ENCODE measurements at places on chromosomes 16 and 17.

DNA sequence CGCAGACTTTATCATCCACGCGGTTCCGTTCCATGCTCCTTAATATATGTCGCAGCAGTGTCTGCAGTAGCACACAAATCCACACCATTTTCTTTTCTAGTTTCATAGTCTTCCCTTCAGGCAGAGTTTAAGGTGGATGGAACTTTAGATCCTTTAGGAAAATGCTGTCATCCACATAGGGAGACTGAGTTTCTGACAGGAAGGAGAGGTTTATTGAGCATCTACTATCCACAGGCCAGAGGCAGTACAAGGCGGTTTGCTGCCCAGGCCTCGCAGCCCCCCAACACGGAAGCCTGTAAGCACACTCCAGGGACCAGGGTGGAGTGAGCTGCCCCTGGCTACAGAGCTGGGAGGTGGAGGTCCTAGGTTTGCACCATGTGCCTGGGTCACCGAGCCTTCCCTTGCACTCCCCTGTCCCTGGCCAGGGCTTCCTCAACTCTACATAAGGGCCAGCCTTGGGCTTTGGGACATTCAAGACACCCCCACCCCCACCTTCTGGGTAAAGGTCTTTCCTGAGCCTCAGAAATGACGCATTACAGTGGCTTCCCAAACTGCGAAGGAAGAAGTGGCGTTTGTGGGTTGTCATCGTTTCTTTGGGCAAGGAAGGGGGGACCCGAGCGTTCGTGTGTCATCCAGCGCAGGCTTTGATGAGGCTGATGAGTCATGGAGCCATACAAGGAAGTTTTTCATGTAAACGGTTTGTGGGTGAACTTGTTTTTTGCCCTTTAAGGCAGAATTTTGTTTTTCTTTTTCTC lies 146.5 kb upstream of the PLCG2 start:
- peak; percentile 52 for DNase-seq

- DNase-seq: no peak
Measured at GRCh38 chr16:28986046-28986445, 1.2 kb downstream of the LAT start.

GRCh38 chr17:30117675-30118081 lies 1.1 kb downstream of the NSRP1 start:
- no peak for DNase-seq

- DNase-seq: no peak
Measured at GRCh38 chr16:68529608-68529930, 9.5 kb upstream of the ZFP90 start.

DNA sequence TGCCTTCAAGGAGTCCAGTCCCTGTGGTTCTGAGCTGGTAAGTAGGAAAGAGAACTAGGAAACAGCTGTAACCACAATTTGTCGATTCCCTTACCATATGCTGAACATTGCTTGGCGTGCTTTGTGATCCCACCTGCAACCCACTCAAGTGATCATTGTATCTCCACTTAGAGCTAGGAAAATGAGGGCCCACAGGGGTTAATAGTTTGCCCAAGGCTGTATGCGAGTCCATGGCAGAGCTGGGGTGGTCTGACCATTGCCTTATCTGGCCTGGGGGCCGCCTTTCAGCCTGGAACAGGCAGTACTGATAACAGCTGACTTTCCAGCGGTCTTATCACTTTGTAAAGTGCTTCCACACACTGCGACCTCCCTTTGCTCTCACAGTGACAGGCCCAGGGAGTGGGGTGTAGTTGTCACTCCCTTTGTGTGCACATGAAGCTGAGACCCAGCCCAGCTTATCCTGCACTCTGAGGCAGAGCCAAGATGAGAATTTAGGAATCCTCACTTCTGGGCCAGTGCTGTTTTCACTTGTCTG lies 9.8 kb downstream of the MYL4 start:
- DNase-seq: no peak

DNA sequence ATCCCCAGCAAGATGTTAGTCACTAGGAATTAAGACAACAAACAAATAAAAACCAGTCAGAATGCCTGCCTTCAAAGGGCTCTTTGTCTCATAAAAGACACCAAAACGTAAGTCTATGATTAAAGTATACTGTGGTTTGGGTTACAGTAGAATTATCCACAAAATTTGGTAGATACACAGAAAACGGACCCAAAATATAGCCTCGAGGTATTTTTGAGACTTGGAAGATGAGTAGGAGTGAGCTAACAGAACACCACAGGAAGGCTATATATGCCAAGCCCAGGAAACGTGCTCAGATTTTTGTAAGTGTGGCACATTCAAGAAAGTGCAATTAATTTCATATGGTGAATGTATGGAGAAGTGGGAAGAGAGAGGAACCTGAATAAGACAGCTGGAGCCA lies 831.4 kb downstream of the CDH11 start:
- no peak for DNase-seq

- DNase-seq: no peak
Measured at GRCh38 chr17:66748578-66748977, 86.3 kb upstream of the CACNG5 start.

DNA sequence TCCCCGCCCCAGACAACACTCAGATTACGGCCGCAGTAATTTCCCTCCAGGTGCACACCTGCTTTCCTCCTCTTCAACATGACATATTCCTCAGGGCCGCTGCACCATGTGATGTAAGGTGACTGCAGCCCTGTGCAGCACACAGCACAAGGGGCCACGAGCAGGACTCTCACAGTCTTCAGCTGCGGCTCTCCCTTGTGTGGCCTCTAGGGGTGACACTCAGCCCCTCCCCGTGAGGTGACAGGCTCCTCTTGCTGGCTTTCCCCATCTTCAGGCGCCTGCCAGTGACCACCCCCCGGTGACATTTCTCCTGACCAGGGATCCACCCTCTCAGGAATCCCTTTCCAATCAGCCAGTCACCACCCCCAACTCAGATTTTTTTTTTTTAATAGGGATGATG lies 31.3 kb upstream of the ABCC3 start:
- no peak for DNase-seq

DNA sequence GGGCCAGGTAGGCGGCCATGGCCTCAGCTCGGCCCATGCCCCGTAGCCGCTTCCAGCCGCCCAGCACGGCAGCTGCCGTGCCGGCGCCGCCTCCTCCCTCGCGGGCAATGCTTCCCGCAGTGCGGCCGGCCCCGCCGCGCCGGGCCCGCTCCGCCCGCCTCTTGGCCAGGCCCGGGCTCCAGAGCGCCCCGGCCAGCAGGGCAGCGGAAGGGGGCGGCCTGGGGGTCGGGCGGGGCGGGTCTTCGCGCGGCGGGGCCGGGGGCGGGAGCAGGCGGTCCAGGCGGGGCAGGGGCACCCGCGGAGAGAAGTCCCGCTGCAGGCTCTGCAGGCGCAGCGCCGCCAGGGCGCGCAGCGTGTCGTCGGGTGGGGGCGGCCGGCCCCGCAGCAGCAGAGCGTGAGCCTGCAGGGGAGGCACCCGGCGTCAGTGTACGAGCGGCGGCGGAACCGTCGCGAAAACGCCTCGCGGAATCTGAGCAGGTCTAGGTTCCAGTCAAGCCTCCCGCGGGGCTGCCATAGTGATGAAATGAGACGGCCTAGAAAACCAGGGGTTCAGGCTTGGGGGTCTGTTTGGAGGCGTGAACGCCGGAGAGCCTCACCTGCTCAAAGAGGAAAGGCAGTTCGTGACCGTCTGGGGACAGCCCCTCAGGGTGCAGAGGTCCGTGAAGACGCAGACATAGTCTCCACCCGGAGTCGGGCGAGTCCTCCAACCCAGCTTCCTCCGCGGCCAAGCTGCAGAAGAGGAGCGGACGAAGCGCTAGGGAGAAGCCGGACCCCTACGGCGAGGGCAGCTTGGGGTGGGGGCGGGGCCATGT lies 6.6 kb downstream of the PLEKHH3 start:
- no peak for DNase-seq

GRCh38 chr16:82585675-82586074 lies 41.1 kb upstream of the CDH13 start:
- no peak for DNase-seq

- no peak for DNase-seq
Measured at GRCh38 chr16:4408323-4408690, 8.1 kb downstream of the CORO7 start.

DNA sequence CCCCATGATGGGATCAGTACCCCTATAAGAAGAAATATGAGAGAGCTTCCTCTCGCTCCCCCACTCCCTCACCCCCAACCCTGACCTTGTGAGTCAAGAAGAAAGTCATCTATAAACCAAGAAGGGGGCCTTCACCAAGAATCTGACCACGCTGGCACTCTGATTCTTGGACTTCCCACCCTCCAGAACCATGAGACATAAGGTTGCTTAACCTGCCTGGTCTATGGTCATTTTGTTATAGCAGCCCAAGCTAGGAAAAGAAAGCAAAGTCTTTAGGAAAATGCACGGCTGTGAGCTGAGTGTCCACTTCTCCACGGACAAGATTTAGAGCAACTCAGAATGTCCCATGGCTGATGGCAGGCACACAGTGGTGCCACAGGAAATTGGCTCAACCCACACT lies 333.5 kb downstream of the SOX9 start:
- DNase-seq: no peak

DNA sequence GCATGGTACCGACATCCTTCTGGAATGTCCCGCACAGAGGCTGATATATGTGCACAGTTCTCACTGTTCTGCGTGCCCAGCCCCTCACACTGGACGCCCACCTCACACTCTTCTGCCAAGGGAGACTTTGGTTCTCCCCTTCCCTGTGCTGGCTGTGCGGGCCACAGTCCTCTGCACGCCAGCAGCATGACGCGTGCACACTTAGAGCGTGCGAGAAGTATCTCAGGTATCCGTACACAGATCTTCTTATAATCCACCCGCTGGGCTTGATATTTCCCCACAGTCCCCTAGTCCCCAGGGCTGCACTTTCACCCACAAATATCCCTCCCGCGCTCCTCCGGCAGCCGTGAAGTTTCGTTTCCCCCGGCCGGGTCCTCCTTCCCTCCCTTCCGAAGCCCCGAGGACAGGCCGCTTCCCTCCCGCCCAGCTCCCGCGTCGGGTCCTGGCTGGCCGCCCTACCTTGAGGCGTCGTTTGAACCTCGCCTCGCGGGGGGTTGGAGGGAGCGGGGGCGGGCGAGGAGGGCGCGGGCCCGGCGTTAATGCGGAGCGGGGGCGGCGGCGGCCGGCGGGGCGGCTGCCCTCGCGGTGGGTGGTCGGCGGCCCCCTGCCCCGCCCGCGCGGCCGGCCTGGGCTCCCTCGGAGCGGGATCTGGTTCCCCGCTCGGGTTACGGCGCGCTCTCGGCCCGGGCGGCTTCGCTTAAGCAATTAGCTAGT lies 5.0 kb upstream of the FOXF1 start:
- DNase-seq: no peak

DNA sequence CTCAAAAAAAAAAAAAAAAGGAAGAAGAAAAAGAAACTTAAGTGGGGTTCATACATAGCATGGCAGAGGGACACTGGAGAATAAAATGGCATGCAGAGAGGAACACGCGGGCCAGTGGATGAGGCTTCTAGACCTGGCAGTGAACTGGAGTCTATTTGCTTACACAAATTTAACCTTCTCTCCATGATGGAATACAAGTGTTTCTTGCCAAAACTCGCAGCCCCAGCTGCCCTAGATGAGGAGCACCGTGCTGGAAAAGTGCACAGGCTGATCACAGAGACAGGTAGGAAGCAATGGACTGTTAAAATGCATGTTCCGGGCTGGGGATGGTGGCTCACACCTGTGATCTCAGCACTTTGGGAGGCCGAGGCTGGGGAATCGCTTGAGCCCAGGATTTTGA lies 9.3 kb downstream of the SSTR2 start:
- DNase-seq: no peak

GRCh38 chr16:83270061-83270460 lies 537.7 kb upstream of the HSBP1 start:
- no peak for DNase-seq

- no peak for DNase-seq
Measured at GRCh38 chr16:24174957-24175356, 81.2 kb upstream of the CACNG3 start.

GRCh38 chr16:8905168-8905762 lies 23.1 kb downstream of the LITAFD start:
- DNase-seq: no peak

- no peak for DNase-seq
Measured at GRCh38 chr17:2736956-2737355, 12.5 kb downstream of the CCDC92B start.

DNA sequence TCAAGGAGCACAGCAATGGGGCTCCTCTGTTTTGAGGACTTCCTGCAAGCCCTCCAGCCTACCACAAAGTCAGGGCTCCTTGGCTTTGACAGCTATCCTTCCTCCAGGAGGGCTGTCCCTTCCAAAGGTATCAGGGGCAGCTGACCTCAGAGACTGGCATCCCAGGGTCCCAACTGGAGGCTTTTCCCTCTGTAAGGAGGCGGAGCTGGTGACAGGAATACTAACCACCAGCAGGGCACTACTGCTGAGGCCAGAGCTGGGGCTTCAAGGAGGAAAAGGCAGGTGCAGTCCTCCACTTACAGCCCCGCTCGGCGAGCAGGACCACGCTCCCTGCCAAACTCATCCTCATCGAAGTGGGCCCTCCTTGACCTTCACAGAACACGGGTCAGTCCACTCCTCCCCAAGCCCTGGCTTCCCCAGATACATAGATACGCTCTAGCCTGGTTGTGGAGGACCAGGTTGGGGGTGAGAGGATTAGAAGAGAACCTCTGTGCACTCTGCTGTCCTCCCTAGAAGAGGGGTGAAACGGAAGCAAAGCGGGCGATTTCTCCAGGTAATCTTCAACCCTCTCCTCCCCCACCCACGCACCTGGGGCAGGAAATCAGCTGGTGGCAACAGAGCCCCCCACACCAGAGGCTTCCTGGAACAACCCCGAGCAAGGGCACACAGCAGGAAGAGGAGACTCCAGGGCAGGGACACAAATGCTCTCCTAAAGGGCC lies 20.5 kb downstream of the ST3GAL2 start:
- DNase-seq: peak; percentile 17

- no peak for DNase-seq
Measured at GRCh38 chr16:49620158-49620868, 235.6 kb downstream of the ZNF423 start.

GRCh38 chr17:32854832-32855389 lies 22.0 kb downstream of the MYO1D start:
- DNase-seq: no peak

DNA sequence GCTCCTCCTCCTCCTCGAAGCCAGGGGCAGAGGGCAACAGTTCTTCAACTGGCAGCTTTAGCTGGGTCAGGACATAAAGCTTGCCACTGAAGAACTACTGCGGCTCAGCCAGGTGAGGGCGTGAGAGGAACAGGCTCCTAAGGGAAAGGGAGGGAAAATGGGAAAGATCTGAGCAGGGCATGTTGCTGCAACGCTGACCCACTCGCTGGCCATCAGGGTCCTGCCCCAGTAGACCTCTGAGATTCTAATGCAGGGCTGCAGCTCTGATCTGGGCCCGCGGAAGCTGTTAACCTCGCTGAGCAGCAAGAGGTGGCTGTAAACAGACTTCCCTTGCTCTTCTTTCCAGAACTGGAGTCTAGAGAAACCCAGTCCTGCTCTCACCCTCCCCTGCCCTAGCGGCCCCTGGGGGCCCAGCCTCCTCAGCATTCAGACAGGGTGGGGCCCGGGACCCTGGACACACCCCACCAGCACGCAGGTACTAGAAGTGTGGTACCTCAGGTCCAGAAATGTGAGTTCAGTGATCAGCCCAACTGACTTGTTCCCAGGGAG lies 3.8 kb upstream of the TLCD2 start:
- no peak for DNase-seq

All from activated naive CD8-positive, alpha-beta T cell treated with anti-CD3 and anti-CD28 coated beads, Interleukin-2, amount 50 U/mL, for 16 hours (primary cell).